ENCODE measurements at places on chromosomes 16 and 17.

DNA sequence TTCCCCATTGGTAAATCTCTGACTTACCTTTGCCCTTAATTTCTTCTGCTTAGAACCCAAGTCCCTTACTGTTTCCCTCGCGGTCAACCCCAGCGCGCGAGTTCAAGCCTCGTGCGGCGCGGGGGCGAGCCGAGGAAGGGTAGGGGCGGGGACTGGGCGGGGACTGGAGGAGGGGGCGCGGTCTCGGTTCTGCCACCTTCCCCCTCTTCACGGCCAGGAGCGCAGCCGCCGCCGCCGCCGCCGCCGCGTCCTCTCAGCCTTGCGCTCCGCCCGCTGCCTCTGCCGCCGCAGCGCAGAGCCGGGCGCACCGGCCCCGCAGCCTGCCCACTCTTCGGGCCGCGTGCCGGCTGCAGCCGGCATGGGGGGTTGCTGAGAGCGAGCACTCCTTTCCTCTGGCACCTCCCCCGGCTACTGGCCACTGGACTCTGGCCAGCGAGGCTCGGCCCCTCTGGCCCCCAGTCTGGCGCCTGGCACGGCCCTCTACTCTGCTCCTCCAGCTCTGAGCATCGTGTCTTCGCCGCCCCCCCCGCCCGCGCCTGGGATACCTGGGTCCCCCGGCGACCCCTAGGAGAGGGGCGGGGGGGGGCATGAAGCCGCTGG, at the start of gene RAPGEFL1:
Gene RAPGEFL1, plus strand, starts transcription at position 196 of the 600 bp plus-strand sequence. Its CDS starts 392 bp downstream, at position 588.
- DNase-seq = peak; percentile 64

DNA sequence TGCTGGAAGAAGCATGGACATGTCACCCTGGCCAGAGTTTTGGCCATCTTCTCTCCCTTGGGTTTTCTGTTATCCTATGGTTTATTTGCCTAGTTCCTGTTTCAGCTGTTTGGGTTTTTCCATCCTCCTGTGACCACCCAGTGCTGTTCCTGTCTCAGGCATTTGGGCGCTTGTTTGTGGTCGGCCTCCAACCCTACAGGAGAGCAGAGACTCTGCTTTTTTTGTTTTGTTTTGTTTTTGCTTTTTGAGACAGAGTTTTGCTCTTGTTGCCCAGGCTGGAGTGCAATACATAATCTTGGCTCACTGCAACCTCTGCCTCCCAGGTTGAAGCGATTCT, 3.3 kb upstream of the ZC3H7A start:
- DNase-seq = no peak

DNA sequence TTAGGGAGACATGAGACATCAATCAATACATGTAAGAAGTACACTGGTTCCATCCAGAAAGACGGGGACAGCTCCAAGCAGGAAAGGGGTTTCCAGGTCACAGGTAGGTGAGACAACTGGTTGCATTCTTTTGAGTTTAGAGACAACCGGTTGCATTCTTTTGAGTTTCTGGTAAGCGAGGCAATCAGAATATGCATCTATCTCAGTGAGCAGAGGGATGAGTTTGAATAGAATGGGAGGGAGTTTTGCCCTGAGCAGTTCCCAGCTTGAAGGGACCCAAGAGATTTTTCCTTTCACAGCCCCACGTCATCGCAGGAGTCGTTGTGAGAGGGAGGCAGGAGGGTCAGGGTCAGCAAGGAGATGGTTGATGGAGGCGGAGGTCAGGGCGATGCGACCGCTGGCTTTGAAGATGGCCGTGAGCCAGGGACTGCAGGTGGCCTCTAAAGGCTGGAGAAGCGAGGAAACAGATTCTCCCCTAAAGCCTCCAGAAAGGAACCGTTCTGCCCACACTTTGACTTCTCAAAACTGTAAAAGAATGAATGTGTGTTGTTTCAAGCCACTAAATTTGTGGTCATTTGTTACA, 36.5 kb downstream of the IRF8 start:
- no peak for DNase-seq

DNA sequence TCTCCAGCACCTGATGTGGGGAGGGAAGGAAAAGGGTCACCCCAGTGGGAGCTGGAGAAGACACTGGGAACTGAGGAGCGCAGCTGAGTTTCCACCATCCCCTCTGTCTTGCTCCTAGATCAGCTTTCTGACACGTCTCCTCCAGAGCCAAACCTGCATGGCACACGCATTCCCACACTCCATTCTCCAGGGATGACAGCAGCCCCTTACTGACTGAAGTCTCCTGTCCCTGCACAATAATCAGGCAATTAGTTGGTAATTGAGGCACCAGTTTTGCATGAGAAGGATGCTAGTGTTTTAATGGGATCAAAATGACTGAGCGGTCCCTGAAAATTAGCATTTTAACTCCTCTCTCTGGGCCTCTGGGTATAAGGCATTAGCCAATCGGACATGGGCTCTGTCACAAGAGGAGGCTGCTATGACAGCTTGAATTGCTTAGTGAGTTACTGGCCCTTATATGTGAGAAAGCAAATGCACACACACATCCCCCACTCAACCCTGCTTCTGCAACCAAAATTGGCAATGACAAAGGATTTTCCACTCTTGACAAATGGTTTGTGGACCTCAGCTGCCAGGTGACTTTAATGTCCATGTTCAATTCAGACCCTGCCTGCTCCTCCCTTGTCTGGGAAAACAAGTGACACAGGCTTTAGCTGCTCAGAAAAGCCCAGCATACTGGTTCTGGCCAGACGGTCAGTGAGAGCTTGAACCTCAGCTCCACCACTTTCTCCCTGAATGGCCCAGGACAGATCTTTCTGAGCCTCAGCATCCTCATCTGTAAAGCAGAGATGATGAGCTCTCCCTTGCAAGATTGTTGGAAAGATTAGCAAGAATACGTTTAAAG, 57.2 kb upstream of the SREBF1 start:
- no peak for DNase-seq
